Activated naive CD8-positive, alpha-beta T cell treated with anti-CD3 and anti-CD28 coated beads for 36 hours (primary cell): ENCODE measurements at places on chromosomes 4 and X. TPM values are rescaled to one million over a fixed set of nuclear protein-coding genes. Genes with fewer than 3 reads are reported as not detected.
A peak's percentile ranks its signal among the peaks of the same experiment; 100 is the strongest.

DNA sequence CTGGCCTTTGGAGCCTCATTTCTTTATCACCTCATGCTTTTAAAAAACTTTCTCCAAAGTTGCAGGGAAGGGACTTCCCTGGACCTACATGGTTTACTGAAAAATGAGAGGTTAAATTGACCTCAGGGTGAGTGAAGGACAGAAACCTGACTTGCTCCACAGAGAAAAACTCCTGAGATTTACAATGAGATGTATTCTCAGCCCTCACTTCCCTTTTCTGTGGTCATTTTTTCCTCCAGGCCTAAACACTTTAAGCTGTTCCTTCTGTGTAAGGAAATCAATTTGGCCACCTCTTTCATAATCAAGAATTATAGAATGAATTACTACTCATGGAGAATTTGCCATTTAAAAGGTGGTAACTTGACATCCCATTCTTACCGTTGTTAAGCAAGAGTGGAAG is 77.9 kb downstream of the HPGD start:
- H3K36me3 ChIP-seq: no peaks in the 10 kb centered on the region
- no peak overlapping the region for H3K27ac ChIP-seq
- no peak for DNase-seq
- no peak overlapping the region for H3K4me3 ChIP-seq
- H3K4me1 ChIP-seq: peaks cover 4% of the 10 kb centered on the region

DNA sequence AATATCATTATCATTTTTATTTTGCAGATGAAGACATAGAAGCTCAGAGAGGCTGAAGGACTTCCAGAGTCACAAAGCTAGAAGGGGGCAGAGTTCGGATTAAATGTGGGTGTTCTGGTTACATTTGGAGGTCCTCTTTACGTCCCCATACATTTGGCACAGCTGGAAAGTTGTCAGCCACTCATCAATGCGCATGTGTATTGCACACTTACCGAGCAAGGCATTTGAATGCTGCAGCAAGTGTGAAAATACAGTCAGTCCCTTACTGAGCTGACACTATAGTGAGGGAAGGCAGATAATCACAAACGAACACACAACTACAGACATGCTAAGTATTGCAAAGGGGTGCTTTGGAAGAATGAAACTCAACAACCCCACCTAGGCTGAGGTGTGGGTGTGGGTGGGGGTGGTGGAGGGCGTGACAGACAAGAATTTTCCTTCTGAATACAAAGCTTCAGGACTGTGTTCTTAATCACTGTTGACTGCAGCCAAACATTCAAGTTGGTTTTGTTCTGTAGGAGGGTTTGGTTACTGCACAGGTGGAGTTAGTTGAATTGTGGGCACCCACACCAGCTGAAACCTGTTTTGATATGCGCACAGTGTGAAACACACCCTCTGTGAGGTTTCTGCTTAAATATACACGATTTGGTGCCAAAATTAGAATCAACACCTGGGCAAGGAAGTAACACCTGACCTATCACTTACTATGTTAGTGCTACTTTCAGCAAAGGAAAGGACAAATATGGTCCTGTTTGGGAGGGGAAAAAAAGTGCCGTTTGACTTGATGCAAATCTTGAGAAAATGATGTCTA is 72.4 kb downstream of the COQ2 start:
- peak overlapping the region; percentile 64 for H3K4me3 ChIP-seq
- peaks cover 10% of the 10 kb centered on the region for H3K36me3 ChIP-seq
- H3K27me3 ChIP-seq: no peaks in the 10 kb centered on the region
- H3K27ac ChIP-seq: peak overlapping the region; percentile 91
- peak; percentile 53 for DNase-seq
- peaks cover 68% of the 10 kb centered on the region for H3K4me1 ChIP-seq

DNA sequence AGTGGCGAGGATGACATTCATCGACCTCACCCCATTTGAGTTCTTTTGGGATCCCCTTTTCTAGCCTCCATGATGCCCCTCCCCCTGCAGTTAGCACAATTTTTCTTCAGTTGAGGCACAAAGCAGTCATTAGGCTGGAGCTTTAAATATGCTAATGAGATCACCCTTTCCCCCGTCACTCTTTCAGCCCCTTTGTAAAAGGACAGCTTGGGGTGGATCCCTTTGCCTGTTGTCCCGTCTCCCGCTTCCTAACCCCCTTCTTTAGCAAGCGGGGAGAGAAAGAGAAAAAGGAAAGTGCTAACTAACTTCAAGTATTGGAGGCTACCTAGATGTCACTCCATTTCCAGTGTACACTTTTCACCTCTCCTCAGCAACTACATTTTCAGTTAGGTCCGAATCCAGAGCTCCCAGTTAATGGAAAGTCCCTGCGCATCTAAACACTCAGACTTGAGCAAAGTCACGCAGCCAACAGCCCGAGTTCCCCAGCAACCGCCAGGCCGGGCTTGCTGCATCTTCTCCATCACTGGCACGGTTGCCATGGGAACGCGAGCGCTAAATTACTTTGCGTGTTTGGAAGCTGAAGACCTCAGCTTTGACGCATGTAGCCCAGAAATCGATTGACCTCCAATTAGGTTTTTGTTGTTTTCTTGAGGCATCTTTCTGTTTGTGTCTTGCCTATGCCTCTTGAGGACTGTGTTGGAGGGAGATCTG is 76.8 kb downstream of the RTL5 start:
- no peak for DNase-seq
- H3K4me3 ChIP-seq: no peak overlapping the region
- H3K36me3 ChIP-seq: no peaks in the 10 kb centered on the region
- H3K27ac ChIP-seq: no peak overlapping the region

DNA sequence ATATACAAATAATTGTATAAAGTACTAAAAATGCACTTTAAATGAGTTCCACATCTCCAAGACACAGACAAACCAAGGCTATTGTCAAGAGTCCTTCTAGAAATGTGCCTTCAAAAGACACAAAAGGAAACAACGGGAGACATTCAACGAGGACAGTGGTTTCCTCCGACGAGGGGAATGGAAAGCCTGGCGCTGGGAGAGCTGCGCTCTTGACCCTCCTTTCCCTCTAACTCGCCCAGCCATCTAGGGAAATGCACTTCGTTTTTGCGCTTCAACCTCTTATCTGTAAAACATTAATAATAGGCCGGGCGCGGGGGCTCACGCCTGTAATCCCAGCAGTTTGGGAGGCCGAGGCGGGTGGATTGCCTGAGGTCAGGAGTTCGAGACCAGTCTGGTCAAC is 37.0 kb downstream of the ZFP42 start:
- H3K4me3 ChIP-seq: no peak overlapping the region
- no peak overlapping the region for H3K27ac ChIP-seq
- no peaks in the 10 kb centered on the region for H3K36me3 ChIP-seq
- H3K4me1 ChIP-seq: peaks cover 5% of the 10 kb centered on the region

GRCh38 chr4:151771664-151772063 is 10.9 kb upstream of the GATB start:
- no peaks in the 10 kb centered on the region for H3K36me3 ChIP-seq
- no peaks in the 10 kb centered on the region for H3K27me3 ChIP-seq
- H3K4me1 ChIP-seq: no peaks in the 10 kb centered on the region
- no peak for DNase-seq

GAGE13 gene
- not detected for total RNA-seq

CFAP47 gene
- total RNA-seq: not detected

NDNF gene
- total RNA-seq: not detected
